Cortex of kidney (tissue), 1 donor: ENCODE measurements at places on chromosomes 4 and X.

DNA sequence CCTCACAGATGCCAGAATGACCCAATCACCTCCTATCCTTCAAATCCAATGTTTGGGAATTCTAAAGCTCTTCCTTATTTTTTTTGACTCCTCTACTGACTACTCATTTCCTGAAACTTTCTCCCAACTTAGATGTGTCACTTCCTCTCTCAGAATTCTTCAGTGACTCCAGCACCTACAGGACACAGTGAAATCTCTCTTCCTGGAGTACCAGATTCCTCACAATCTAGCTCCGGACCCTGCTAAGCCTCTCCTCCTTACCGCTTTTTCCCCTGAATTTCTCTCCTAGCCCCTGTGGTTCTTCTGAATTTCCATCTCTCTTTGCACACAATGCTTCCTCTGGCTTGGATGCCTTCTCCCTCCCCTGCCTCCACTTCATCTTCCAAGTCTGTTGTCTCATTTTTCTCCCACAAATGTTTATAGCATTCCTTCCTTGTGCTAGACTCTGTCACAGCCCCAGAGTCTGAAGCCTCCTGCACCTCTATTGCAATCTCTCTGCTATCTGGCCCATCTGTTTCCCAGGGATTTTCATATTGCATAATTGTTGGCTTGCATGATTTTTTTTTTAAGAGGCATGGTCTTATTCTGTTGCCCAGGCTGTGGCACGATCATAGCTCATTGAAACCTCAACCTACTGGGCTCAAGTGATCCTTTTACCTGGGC, 80.1 kb downstream of the ANAPC4 start:
- DNase-seq, result no peak

DNA sequence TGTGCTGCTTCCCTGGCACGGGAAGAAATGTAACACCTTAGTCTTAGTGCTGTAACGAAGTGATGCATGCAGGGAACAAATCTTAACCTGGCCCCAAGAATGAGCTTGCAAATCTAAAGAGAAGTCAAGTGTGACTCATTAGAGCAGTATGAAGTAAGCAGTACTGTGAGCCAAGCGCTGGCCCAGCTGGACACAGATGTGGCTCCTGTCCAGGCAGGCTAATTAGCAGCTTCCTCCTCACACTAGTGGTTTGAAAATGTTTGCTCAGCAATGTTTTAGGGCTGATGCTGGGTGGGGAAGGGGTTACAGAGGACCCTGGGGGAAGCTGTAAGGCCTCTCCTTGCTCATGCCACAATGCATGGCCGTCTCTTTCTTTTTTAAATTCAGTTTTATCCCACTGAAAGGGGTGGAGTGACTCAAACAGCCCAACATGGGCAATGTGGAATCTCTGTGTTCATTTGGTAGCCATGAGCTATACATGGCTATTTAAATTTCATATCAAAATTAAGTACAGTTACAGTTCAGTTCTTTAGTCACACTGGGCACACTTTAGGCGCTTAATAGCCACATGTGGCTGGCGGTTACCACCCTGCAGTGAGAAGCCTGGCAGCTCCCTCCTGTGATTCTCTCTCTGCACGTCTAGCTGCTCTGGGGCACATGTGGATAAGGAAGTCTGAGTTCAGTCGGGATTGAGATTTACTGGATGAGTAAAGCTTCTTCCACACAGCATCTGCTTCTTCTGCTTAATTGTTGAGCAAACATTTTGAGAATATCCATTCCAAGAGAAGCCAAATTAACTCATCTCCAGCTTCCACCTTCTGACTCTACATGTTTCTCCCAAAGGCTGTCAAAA, 48.8 kb downstream of the MAP7D2 start:
- no peak for DNase-seq

DNA sequence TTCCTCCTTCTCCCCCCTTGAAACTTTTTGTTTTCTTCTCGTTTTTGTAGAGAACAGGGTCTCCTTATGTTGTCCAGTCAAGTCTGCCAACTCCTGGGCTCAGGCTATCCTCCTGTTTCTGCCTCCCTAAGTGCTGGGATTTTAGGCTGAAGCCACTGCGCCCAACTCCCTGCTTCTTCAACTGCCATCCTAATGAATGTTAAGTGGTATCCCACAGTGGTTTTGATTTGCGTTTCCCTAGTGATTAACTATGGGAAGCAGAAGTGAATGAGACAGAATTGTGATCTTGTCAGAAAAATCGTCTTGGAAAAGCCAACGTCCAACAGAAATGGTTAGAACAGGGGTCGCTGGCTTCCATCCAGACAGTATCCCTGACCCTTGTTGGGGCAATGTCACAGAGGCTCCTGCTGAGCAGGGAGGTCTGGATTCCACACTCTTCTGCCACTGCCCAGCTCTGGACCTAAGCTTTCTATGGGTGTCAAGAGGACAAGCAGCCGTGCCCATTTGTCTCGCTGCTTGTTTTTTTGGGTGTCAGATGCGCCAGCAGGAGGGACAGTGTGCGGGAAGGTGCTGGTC, 869 bp upstream of the ADD1 start:
- no peak for DNase-seq

- no peak for DNase-seq
Observed at GRCh38 chrX:65587616-65588526, 53.3 kb upstream of the LAS1L start.

GRCh38 chrX:2618516-2618915, 72.6 kb upstream of the CD99 start:
- no peak for DNase-seq

DNA sequence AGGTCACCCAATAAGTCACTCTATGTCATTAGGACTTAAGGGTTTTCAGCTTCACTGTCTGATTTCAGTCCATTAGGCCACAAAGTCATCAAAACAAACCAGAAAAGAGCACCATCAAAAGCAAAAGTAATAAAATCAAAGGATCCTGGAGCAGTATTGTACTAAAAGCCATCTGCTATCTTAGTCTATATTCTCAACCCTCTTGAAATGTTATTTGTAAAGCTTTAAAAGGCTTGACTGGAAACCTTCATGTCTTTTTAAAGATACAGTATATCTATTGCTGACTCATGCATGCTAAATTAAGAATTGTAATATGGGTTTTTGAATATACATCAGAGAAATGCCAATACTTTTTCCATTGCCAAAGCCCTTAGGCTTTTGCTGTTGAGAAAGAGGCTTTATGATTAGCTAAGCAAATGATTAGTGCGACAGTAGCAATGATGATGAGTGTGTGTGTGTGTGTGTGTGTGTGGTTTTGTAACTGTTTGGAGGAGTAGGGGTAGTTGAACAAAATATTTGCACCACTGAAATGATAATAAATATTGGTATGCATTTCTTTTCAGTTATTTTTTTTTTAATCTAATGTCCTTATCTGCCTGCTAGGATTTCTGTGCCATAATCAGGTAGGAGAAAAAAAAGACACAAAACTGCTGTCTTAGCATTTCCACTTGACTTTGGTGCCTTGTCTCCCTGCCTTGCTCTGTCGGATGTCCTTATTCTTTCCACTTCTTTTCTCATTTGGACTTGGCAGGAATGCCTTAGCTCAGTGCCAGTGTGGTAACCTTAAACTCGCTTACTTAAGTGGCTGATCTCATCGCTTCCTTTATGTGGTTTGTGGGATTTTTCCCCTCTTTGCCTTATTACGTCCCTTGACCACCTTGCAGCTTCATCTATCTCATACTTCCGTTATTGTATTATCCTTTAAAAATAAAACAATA, 119.7 kb downstream of the PCDH7 start:
- DNase-seq, result no peak

DNA sequence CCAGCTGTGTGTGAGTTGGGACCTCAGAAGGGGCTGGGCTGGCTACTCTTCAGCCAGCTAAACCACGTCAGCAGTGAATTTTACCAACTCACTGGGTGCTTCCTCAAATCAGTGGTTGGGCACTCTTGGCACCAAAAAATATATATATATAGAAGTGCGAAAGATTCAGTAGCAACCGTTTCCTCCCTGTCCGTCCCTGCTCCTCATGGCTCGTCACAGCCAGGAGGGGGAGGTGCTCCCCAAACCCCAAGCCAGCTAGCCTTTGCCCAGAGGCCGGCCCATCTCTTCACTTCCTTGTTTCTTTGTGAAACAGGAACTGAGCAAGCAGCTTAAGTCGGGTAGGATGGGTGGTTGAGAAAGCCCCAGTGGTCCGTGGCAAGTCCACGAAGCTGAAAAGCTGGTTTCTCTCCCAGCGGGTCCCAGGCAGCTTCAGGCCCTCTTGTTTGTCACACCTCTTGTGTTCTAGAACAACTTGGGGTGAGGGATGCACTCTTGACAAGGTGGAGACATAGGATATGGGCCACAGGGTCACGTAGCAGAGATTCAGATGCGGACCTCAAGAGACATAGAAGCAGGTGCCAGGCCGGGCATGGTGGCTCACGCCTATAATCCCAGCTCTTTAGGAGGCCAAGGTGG, 6.8 kb upstream of the SASH3 start:
- peak; percentile 2 for DNase-seq

GRCh38 chr4:61522312-61522711, 322.2 kb downstream of the ADGRL3 start:
- no peak for DNase-seq

GRCh38 chr4:86497980-86498862, 95.9 kb upstream of the PTPN13 start:
- DNase-seq, result no peak

DNA sequence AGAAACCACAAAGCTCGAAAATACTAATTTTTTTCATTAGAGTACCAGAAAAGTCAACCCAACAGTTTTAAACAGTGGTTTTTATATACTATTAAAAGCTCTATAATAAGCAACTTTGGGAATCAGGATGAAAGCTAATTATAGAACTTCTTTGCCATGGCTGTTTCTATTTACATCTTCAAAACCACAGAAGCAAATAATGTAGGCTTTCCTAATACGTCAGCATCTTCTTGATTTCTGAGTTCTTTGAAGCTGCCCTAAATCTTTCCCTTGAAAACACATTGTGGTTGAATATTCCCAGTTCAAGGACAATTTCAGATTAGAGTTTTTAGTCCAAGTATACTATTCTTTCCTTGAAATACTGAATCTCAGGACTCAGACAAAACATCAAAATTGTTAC, 460.2 kb upstream of the FAT1 start:
- DNase-seq, result no peak

DNA sequence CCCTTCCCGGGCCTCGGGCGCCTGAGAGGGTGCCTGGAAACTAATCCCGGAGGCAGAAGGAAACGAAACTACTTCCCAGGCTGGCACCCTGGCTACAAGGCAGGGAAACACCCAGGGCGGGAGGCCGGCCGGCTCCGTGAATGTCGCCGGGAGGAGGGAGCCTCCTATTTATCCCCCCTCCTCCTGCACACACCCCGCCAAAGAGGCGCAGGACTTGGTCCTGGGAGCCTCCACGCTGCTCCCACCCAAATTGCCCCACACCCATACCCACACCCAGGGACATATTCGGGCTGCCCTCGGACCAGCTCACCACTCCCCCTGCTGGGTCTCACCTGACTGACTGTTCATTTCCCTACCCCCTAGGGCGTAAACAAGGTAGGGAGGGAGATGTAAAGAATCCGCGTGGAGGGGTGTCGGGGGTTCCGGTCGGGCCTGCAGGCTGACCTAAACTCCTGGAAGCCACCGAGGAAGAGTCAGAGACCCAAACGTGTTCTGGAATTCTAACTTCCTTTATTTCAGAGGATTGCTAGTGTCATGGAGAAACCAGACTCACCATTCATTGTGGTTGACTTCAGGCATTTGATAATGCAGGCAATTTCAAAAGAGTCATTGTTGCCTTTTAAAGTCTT, at the start of gene BTC:
Gene BTC, minus strand, starts transcription at position 142 of the 629 bp plus-strand sequence. CDS start 198 bp downstream, outside the sequence.
- no peak for DNase-seq

DNA sequence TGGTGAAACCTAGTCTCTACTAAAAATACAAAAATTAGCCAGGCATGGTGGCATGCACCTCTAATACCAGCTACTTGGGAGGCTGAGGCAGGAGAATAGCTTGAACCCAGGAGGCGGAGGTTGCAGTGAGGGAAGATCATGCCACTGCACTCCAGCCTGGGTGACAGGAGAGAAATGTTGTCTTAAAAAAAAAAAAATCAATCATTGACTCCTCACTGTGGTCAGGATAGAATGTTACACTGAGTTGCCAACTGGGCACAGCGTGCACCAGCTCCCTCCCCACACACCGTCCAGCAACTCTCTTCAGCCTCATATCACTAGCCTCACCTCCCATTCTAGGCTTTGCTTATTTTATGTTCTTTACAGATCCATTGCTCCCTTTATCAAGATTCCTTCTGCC, 79.5 kb downstream of the CHRNA9 start:
- DNase-seq, result no peak
